NT2/D1 (cell line): ENCODE measurements at places on chromosomes 6 and 20.

GRCh38 chr6:111604259-111605099, 1.2 kb downstream of the TRAF3IP2 start:
- DNase-seq = no peak

GRCh38 chr6:38187811-38188590, 368.5 kb downstream of the ZFAND3 start:
- DNase-seq = no peak

GRCh38 chr6:40244699-40245098, 310.4 kb upstream of the MOCS1 start:
- DNase-seq = no peak

GRCh38 chr6:156281266-156281665, 495.9 kb upstream of the ARID1B start:
- no peak for DNase-seq

DNA sequence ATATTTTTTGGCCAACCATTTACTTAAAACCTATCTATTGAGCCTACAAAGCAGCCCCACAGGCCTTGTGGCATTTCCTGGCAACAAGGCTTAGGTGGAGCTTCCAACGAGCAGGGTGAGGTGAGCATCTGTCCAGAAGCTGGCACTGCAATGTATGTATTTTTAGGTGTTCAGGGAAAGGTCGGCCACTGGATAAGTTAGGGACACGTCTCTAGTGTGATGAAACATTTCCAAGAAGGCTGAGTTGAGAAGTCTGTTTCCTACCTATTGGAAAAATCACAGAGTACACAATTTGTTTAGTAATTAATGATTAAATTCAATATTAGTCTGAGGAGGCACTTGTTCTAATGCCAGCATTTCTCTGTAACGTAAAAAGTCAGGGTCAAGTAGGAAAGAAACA, 17.8 kb upstream of the RCAN2 start:
- DNase-seq = no peak

DNA sequence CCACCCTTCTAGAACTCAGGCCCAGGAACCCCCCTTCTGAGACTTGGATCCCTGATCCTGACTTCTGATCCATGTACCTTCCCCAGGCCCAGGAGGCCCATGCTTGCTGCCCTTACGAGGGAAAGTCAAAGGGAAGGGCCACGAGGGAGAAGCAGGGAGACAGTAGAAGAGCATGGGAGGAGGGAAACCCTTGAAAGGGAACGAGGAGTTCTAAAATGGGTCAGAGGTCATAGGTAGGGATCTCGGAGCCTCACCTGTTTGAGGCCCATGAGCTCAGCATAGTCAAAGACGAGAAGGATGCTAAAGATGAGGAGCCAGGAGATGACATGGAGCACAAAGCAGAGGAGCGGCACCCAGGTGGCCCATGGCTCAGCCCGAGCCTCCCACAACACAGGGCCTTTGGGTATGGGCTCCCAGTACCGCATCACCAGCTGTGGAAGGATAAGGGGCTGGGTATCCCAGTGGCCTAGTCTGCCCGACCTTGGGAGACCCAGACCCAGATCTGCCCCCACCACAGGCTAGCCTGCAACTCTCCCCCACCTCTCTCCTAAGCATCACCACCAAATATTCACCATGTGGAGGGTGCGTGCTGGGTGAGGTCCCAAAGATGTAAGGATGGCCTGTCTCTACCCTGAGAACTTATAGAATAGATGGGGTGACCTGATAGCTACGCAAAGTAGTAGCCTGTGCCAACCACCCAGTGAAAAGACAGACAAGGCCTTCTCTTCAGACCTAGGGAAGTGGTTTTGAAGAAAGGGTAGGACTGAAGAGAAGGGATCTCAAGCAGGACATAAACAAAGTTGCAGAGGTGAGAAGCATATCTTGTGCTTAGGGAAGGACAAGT, 1.5 kb downstream of the NRM start:
- no peak for DNase-seq

GRCh38 chr6:143836150-143836549, 7.0 kb upstream of the LTV1 start:
- no peak for DNase-seq

DNA sequence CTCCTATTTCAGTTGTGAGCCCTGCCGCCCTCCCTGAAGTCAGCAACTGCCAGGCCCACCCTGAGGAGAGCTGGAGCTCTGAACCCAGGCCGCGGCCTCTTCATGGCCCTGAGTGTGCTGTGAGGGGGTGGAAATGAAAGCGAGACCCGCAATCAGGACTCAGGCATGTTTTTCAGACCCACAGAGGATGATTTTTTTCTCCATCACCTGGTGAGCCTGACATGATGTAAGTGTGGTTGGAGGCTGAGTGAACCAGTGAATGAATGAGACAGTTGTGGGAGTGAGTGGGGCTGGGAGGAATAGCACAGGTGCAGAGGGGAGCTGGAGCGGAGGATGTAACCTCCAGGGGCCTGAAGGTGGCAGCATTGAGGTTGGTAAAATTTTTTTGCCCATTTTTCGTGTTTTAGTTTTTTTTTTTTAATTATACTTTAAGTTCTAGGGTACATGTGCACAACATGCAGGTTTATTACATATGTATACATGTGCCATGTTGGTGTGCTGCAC, 18.3 kb downstream of the RAET1L start:
- no peak for DNase-seq

DNA sequence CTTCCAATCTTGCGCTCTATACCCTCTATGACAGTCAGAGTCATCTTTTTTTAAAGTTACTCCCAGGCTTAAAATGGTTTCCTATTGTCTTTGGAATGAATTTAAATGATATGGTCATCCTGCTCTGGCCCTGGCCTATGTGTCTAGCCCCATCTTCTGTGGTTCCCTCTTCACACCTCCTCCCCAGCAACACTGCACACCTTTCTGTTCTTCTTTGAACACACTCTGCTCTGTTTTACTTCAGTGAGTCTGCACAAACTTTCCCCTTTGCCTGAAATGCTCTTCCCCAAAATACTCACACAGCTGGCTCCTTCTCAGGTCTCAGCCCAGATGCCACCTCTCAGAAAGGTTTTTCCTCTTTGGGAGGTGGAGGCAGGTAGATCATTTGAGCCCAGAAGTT, 132.7 kb downstream of the FYN start:
- no peak for DNase-seq

- no peak for DNase-seq
Observed at GRCh38 chr6:2429032-2429431, 183.6 kb upstream of the GMDS start.

GRCh38 chr20:59184880-59185447, 21.3 kb downstream of the ZNF831 start:
- no peak for DNase-seq

DNA sequence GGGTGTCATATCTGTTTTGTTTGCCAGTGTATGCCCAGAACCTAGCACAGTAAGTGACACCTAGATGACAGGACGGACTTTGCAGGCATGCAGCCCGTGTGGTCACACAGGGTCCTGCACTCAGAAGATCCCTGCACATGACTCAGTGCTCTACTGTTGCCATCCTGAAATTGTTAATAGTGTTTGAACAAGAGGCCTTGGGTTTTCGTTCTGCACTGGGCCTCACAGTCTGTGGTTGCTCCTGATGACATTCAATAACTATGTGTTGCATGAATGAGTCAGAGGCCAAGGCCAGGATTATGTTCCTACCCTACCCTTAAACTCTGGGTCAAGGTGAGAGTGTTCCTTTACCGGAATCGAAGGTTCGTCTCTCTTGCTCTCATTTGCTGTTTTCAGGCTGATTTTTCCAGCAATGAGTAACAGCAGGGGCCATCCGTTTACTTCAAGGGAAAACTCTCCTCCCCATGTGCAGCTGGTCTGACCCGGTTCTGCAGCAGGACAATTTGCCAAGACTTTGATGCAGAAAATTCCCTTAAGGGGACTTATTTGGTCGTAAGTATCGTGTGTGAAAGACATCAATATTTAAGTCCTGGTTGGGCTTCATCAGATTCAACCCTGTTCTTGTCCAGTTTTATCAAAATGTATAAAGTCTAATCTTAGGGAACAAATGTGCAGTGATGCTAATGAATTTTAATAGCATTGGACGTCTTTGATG, 13.0 kb upstream of the PFDN4 start:
- DNase-seq = no peak

GRCh38 chr6:16139556-16139955, 10.7 kb downstream of the MYLIP start:
- no peak for DNase-seq

DNA sequence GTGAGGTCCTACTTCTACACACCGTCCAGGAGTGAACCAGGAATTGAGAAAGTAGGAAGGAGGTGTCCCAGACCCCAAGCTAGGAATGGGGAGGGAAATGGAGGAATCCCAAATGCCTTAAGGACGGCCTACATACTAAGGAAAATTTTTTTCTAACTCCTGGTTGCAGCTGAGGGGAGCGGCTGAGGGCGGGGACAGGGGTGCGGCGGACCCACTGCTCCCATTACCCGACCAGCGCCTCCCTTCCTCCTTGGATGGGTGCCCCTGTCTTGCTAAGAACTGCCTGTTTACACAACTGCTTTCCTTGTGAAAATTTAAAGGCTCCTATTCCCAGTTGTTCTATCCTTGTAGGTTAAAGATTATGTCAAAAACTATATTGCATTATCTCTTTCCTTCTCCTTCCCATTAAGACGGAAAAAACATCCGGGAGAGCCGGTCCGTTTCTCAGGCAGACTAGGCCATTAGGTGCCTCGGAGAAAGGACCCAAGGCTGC, 699 bp upstream of the HSPA1B start:
- no peak for DNase-seq
